HCT116 (cell line): ENCODE measurements at places on chromosomes 2 and 18. TPM values are rescaled to one million over a fixed set of nuclear protein-coding genes. Genes with fewer than 3 reads are reported as not detected.
A peak's percentile ranks its signal among the peaks of the same experiment; 100 is the strongest.

DNA sequence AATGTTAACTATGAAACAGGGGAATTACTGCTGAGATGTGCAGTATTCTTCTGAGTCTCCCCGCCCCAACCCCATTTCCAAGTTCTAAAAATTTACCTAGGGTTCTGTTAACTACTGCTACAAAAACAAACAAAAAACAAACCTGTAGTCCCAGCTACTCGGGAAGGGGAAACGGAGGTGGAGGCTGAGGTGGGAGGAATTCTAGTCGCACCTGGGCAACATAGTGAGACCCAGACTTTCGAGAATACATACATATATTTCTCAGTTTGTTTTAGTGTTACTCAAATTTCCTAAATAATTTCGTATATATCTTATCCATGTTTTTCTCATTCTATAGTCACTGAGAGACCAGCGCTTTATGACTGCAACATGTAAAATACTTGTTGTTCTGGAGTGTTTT lies 989 bp downstream of the STAM2 start:
- H3K36me3 ChIP-seq = no peaks in the 10 kb centered on the region
- peak overlapping the region; percentile 72; the same call in 1 of the 2 replicates for H3K27ac ChIP-seq
- H3K4me3 ChIP-seq = peak overlapping the region; percentile 91
- no peaks in the 10 kb centered on the region; the same call in 1 of the 2 replicates for H3K4me1 ChIP-seq

- H3K27me3 ChIP-seq = no peaks in the 10 kb centered on the region
- H3K4me3 ChIP-seq = no peak overlapping the region
- no peak overlapping the region for H3K27ac ChIP-seq
- no peaks in the 10 kb centered on the region for H3K4me1 ChIP-seq
- no peak for DNase-seq
- no peaks in the 10 kb centered on the region for H3K36me3 ChIP-seq
These were observed 53.9 kb upstream of the PXDN start for GRCh38 chr2:1798115-1798784.

GRCh38 chr2:21443494-21444105 lies 319.8 kb downstream of the TDRD15 start:
- no peak overlapping the region for H3K4me3 ChIP-seq
- DNase-seq = no peak
- H3K36me3 ChIP-seq = no peaks in the 10 kb centered on the region
- no peak overlapping the region for H3K27ac ChIP-seq
- no peaks in the 10 kb centered on the region for H3K4me1 ChIP-seq

DNA sequence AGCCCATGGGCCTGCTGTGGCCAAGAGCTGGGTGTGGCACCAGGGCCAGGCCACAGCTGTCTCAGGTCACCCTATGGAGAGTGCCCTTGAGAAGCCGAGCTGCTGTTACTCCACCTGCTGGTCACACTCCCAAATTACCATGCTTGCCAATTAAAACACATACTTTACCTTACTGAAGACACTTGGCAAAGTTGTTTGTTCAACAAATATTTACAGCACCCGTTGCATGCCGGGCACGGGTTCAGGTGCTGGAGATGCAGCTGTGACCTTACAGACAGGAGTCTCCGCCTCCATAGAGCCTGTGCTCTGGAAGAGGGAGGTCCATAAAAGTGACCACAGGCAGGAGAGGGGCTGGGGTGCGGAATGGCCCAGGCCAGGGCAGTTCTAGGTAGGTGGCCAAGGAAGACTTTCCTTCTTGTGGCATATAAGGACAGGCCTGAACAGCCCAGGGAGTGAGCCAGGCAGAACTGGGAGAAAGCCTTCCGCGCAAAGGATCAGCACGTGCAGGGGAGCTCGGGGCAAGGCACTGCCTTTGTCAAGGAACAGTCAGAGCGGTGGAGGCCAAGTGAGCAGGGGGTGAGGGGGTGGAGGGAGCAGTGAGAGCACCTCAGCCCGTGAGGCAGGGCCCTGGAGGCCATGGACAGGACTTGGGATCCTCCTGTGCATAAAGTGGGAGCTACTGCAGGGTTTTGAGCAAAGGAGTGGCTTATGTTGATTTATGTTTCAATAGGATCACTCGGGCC lies 23.6 kb upstream of the RBM44 start:
- no peaks in the 10 kb centered on the region for H3K27me3 ChIP-seq
- H3K4me3 ChIP-seq = no peak overlapping the region
- peak; percentile 56 for DNase-seq
- no peaks in the 10 kb centered on the region for H3K4me1 ChIP-seq
- peaks cover 6% of the 10 kb centered on the region for H3K36me3 ChIP-seq

- no peak for DNase-seq
- H3K36me3 ChIP-seq = no peaks in the 10 kb centered on the region
- H3K27ac ChIP-seq = no peak overlapping the region
- no peaks in the 10 kb centered on the region for H3K4me1 ChIP-seq
These were observed 17.8 kb downstream of the UBR3 start for GRCh38 chr2:169845016-169845415.

GRCh38 chr2:85504778-85505261 lies 34.1 kb upstream of the MAT2A start:
- no peaks in the 10 kb centered on the region for H3K27me3 ChIP-seq
- peak; percentile 72 for DNase-seq
- peak overlapping the region; percentile 14; the same call in 1 of the 2 replicates for H3K4me3 ChIP-seq
- H3K27ac ChIP-seq = peak overlapping the region; percentile 43

GRCh38 chr2:64623242-64623850 lies 30.4 kb downstream of the SERTAD2 start:
- DNase-seq = no peak
- no peak overlapping the region for H3K27ac ChIP-seq
- H3K4me3 ChIP-seq = no peak overlapping the region

GRCh38 chr18:10546557-10547300 lies 20.9 kb downstream of the NAPG start:
- no peak overlapping the region for H3K4me3 ChIP-seq
- no peak overlapping the region for H3K27ac ChIP-seq
- H3K27me3 ChIP-seq = no peaks in the 10 kb centered on the region
- H3K4me1 ChIP-seq = no peaks in the 10 kb centered on the region
- H3K36me3 ChIP-seq = peaks cover 21% of the 10 kb centered on the region; the same call in 1 of the 2 replicates

VWA3B gene
- total RNA-seq = 0.47 TPM

MC2R gene
- not detected for total RNA-seq
